KBM-7 (cell line): ENCODE measurements at places on chromosomes 2 and 18.

- no peak for DNase-seq
Measured at GRCh38 chr2:153891051-153891450, 19.3 kb downstream of the GALNT13 start.

DNA sequence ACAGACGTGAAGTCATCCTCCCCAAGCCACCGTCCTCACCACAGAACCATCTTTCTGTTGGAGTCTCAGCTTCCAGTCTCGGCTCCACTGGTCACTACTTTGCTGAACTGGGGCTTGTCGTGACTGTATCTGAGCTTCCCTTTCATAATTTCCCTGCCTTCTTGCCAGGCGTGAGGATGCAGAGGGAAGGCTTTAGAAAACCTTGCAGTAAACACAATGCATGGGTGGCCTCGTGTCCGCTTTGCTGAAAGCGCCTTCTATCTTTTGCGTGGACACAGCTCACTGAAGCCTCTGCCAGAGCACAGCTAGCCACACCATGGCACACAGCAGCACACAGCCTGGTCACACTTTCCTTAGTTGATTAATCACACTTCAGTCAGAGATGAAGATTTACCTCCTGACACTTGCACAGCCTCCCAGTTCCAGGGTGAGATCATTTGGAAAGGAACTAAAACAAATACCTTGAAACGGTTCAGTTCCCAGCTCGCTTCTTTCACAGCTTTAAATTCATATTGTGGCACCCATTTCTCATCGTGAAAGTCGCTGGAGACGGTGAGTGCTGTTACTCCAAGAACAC lies 2.8 kb upstream of the GPR45 start:
- DNase-seq = no peak

DNA sequence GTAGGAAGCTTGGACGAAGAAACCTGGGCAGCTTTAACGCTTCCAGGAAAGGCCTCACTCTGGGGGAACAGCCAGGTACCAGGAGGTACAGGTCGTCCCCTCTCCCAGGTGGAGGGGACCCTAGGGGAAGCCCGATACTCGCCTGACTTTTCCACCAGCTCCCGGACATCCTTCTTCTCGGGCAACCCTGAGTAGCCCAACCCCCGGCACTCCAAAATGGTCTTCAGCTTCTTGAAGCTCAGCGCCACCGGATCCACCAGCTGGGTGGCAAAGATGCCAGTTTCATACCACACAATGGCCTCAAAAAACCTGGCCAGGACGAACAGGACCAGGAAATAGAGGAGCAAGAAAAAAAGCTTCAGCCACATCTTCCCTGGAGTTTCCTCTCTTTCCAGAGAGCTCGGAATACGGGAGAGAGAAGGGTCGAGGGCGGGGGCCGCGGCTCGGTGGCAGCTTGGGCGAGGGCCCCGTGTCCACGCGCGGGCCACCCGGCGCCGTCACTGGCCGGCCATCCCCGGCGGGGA lies 1.1 kb downstream of the RNF103 start:
- DNase-seq = peak; percentile 43

DNA sequence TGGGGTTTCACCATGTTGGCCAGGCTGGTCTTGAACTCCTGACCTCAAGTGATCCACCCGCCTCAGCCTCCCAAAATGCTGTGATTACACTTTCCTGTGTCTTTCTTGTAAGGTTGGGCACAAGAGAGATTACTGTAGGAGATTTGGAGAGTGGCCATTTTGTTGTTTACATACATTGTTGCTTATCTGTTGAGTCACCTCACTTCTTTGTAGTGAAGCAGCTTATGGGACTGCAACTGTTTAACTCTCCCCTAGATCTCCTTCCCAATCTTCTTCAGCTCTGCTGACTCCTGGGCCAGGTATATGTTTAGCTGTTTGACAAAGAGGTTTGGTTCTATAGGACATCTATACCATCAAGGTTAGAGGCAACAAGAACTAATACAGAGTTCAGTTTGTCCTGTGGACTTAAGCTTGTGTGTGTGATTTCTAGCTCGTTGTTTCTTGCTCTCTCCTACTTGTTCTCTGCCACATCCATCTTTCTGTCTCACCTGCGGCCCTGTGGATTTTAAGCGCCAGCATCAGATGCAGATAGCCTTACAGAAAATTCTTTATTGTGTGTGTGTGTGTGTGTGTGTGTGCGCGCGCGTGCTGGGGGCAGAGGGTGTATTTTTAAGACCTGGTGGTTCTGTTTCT lies 95.4 kb downstream of the HAUS1 start:
- no peak for DNase-seq

- DNase-seq = no peak
Measured at GRCh38 chr2:134259994-134260393, 6.1 kb downstream of the MGAT5 start.

DNA sequence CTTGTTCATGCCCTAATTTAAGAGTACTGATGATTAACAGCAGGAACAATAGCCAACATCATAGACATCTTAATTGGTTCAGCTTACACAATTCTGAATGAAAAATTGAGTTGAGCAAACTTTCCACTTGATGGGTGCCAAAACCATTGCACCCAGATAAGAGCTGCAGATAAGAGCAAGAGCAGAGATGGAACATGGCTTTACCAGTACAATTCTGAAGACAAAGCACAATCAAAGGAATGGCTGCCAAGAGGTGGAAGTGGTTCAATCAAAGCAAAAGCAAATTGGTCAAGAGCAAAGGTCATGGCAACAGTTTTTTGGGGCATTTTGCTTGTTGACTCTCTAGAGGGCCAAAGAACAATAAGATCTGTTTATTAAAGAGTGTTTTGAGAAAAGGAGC lies 65.6 kb upstream of the ATP5MC3 start:
- DNase-seq = no peak

DNA sequence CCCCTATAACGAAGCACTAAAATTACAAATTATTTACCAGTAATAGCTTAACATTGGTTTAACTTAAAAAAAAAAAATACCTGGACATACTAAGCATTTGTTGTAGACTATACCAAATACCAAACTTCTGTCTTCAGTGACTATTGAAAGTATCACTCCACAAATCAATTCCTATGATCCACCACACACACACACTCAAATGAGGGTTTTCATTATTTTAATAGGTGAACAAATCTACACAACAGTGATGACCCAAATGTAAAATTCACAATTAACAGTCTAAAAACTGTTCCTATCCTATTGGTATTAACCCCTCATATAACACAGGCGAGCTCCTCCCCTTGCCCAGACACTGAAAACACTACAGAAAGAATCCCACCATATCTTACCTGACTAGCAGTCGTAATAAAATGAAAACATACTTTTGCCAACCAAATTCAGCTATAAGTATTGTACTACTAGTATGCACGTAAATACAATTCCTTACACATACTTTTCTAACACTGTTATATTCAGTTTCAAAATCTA lies 2.5 kb downstream of the SP3 start:
- DNase-seq = peak; percentile 35
